Epithelial cell of proximal tubule (primary cell): ENCODE measurements at places on chromosomes 3 and 15. TPM values are rescaled to one million over a fixed set of nuclear protein-coding genes. Genes with fewer than 3 reads are reported as not detected.

ZFAND6 gene
- total RNA-seq: 86.7 and 126 TPM in 2 replicates

GRCh38 chr15:42508263-42508690 lies 12.8 kb downstream of the SNAP23 start:
- no peak for DNase-seq

CCR2 gene
- total RNA-seq: not detected in 2 replicates

DNA sequence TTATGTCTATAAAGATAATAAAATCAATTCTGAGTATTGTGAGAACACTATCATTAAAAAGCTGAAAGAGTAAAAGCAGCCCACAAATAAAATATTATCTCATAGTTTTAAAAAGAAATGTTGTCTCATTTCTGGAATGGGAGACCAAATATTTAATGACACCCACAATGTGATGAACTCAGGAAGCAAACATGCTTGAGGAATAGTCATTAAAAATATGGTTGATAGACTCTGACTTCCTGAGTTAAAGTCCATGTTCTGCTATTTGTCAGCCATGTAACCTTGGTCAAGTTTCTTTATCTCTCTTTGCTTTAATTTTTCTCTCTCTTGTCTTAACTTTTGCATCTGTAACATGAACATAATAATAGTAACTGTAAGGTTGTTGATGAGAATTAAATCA lies 35.5 kb upstream of the CHMP2B start:
- no peak for DNase-seq

- DNase-seq: no peak
These were observed 63.9 kb upstream of the HES1 start for GRCh38 chr3:194072097-194072428.

GRCh38 chr15:64653757-64654156 lies 121.6 kb downstream of the RBPMS2 start:
- no peak for DNase-seq

- DNase-seq: no peak
These were observed 78.2 kb downstream of the CCNL1 start for GRCh38 chr3:157081626-157082210.

PLIN1 gene
- 0.06 and 0.14 TPM in 2 replicates for total RNA-seq

- DNase-seq: no peak
These were observed 50.8 kb upstream of the PPIB start for GRCh38 chr15:64213646-64214045.

- no peak for DNase-seq
These were observed 16.5 kb downstream of the SEMA7A start for GRCh38 chr15:74417225-74417624.

- peak; percentile 76 for DNase-seq
These were observed 296.8 kb downstream of the RORA start for GRCh38 chr15:60932051-60932915.

- no peak for DNase-seq
These were observed 46.6 kb upstream of the DUSP7 start for GRCh38 chr3:52102934-52103333.

DNA sequence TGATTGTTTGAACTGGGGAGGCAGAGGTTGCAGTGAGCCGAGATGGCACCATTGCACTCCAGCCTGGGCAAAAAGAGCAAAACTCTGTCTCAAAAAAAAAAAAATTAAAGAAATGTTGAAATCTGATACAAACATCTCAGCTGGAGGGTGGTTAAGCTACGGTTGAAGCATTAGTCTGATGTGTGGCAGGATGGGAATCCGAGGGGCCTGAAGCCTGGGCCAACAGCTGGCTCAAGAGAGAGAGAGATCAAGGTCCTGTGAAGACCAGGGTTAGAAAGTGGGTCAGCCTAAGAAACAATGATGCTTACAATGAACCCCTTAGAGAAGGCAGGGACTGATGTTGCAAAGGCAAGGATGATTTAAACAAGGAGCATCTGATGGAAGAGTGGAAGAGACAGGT lies 69.8 kb downstream of the CD200R1L start:
- no peak for DNase-seq

CFAP20DC gene
- 4.9 and 5.1 TPM in 2 replicates for total RNA-seq

CCPG1 gene
- total RNA-seq: 17.6 and 23.8 TPM in 2 replicates

GRCh38 chr3:18216996-18217395 lies 208.1 kb downstream of the SATB1 start:
- no peak for DNase-seq

GRCh38 chr3:24495326-24495994 lies 810 bp upstream of the THRB start:
- no peak for DNase-seq

DNA sequence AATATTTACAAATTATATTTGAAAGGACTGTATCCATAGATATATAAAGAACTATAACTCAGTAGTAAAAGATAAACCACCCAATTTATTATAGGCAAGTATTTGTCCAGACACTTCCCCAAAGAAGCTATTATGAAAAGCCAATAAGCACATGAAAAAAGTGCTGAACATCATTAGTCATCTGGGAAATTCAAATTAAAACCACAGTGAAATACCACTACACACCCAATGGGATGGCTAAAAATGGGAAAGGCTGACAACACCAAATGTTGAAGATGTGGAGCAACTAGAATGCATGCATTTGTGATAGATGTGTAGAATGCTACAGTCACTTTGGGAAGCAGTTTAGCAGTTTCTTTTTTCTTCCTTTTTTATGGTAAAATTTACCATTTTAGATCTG lies 147.0 kb downstream of the PDE8A start:
- no peak for DNase-seq

GRCh38 chr3:109806929-109807328 lies 469.6 kb upstream of the DPPA4 start:
- DNase-seq: peak; percentile 3

GRCh38 chr3:29552051-29552450 lies 271.2 kb downstream of the RBMS3 start:
- DNase-seq: no peak

- no peak for DNase-seq
These were observed 4.1 kb downstream of the GORASP1 start for GRCh38 chr3:39103324-39103693.

- DNase-seq: no peak
These were observed 6.5 kb upstream of the ETV5 start for GRCh38 chr3:186115239-186115996.

- DNase-seq: no peak
These were observed 14.8 kb upstream of the SKIC8 start for GRCh38 chr15:78314181-78314581.

DNA sequence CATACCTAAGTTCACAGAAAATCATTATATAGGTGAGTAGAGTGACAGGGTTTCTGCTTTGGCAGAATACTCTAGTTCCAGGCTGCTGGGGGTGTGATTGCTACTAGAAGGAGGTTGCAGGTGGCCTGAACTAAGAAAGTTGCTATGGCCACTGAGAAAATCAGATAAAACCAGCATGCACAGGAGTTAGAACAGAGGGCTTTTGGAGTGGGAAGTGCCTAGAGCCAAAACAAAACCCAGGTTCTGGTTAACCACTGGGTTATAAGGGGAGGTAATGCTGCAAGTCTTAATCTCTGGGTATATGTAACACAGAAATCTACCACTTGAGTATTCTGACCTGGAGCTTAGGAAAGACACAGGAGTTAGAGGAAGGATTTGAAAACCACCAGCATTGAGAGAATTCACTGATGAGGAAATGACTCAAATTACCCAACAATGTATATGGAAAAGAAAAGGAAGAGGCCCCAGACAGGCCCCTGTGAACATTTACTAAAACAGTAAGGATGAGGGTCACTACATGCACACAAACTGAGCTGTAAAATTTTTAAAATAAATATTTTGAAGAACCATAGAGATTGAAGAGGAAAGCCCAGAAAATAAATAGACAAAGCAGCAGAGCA lies 60.0 kb downstream of the PLOD2 start:
- no peak for DNase-seq

- no peak for DNase-seq
These were observed 103.0 kb upstream of the DPPA4 start for GRCh38 chr3:109440353-109440752.

- no peak for DNase-seq
These were observed 56.2 kb downstream of the GREM1 start for GRCh38 chr15:32774022-32774421.

RBM15B gene
- total RNA-seq: 25.6 and 39.1 TPM in 2 replicates

PLA1A gene
- 0.14 and 0.52 TPM in 2 replicates for total RNA-seq

SYNPR gene
- total RNA-seq: not detected in 2 replicates

GRCh38 chr3:154657218-154657617 lies 227.2 kb upstream of the GPR149 start:
- DNase-seq: no peak

DNA sequence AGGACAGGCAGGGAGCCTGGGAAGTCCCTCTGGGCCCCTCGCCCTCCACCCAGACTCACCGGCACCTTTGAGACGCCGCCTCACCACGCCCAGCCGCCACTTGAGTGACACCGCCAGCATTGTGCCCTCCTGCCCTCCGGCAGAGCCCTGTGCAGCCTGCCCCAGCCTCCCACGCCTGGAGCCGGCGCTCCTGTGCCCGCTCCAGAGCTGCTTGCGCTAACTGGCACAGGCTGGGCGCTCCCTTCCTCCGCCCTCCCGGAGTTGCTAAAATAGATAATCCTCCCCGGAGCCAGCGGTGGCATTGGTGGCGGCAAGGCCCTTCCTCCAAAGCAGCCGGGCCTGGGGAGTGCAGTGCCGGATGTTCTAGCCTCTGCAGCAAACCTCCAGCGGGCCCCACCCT lies 15.7 kb upstream of the GRIP2 start:
- no peak for DNase-seq

DNA sequence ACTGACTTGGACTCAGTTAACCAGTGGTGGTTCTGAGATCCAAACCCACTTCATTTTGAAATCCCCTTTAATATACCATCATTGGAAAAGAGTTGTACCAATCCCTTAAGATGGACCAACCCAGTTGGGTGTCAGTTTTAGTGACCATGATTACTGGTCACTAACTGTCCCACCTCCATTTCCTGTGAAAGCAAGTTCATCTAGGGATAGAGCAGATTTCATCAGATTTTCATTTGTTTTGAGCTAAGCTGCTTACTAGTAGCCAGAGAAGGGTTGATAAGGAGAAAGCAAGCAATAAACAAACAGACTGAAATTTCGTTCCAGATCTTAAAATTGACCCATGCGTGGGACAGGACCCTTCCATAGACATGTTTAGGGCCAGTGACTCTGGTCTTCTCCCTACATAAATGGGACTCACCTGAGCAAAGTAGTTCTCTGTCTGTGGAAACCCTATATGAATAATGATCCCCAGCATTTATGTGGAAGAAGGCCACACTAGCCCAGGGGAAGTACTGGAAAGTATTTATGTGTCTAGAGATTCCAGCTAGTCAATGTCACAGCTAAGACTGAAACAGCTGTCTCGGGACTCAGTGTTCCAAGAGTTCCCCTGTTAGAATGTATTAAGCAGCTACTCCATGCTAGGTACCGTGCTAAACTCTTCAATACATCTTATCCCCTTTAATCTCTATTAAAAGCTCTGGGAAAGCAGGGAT lies 196.0 kb upstream of the BCL6 start:
- no peak for DNase-seq

- no peak for DNase-seq
These were observed 2.1 kb downstream of the AMIGO3 start for GRCh38 chr3:49717211-49717958.

CLSTN2 gene
- 3.0 and 9.7 TPM in 2 replicates for total RNA-seq

CRYBG3 gene
- 5.6 and 7.5 TPM in 2 replicates for total RNA-seq

DNA sequence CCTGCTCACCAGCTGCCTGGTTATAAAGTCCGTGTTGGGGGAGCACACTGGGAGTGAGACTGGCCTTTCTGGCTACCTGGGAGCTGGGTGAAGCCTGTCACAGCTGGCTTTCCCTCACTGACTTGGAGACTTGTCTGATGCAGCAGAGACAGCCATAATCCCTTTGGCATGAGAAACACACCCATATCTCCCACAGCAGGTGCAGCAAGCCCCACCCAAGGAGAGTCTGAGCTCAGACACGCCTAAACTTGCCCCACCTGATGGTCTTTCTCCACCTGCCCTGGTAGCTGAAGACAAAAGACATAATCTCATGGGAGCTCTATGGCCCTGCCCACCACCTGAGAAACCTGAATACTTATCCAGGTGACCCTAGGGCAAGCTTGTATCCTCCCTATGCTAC lies 54.8 kb downstream of the NMD3 start:
- no peak for DNase-seq

GRCh38 chr15:80436511-80437307 lies 32.5 kb downstream of the ARNT2 start:
- DNase-seq: peak; percentile 47

DNA sequence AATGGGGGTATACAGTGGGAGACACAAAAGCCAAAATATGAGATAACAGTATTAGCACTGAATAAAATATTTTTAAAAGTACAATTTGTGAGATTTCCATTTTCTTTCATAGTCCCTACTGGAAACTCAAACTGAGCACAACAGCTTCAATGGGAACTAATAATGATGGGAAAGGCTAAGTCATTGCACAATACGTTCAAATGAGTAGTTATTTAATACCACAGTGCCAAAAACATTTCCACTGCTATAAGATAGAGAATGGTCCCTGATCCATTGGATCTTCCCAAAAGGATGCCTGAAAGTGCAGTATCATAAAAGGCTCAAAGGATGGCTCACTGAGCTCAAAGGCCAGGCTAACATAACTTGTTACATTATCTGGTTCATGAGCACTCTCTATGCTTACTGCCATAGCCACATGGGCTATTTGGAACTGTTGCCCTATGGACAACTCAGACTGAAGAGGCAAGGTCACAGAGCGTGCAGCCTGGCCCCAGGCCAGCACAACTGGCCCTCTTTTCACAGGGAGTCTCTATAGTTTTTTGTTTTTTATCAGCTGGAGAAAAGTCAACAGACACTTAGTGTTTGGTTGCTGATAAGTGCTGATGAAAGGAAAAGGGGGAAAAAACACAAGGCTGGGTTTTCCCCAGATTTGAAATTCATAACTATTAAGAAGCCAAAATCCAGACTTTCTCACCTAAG lies 54.1 kb upstream of the PPIB start:
- no peak for DNase-seq

GRCh38 chr15:71239592-71240364 lies 124.5 kb downstream of the THSD4 start:
- DNase-seq: no peak

GRCh38 chr3:72144773-72145505 lies 360.0 kb upstream of the PROK2 start:
- no peak for DNase-seq

DNA sequence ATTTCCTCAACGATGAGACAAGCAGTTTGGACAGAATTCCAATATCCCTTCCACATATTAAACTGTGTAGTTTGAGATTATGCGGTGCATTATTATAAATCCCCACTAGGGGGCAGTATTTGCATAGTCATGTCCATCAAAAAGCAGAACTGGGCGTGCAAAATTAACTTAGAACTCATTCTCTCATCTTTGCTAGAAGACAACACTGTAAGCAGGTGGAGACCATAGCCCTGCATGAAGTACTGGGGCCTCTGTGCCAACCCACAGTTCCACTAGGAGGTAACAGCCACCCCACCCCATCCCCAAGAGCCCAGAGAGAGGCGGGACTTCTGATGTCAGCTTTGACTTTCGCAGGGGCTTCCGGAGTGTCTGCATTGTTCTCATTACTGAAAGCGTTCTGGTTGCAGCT lies 106.6 kb upstream of the TMC3 start:
- peak; percentile 3 for DNase-seq

ILDR1 gene
- 2.2 and 2.8 TPM in 2 replicates for total RNA-seq

DNA sequence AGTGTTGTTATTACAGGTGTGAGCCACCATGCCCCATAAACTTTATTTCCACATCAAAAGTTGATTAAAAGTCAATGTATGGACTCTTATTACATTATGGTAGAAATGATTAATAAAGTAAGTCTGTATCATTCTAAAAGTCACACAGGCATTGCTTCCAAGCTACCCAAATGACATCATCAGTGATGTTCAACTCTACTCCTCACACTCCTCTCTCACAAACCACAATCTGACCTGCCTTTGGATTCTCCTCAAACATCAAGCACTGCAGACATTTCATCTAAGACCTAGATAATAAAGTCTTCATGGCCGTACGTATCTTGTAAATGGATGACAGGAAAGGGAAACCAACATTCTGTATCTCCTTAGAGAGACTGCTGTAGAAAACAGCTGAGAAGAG lies 68.0 kb downstream of the SMARCC1 start:
- no peak for DNase-seq
